MV-4-11 (cell line): ENCODE measurements at places on chromosomes 6 and 20.

GRCh38 chr20:64027981-64028685 lies 7.8 kb upstream of the C20orf204 start:
- no peak for DNase-seq

- no peak for DNase-seq
Measured at GRCh38 chr6:32744776-32745175, 3.6 kb downstream of the HLA-DQA2 start.

DNA sequence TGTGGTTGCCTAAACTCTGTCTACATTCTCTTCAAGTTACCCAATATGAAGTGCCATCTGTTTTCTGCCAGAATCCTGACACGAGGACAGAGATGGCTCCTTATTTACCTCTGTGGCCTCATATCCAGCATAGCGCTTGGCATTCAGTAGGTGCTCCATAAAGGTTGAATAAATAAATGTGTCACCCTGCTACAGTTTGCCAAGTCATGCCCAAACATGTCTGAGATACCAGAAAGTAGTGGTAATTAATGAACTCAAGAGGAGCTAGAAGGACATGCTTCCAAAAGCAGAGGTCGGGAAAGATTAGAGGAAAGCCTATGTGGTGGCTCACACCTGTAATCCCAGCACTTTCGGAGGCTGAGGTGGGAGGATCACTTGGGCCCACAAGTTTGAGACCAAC lies 30.9 kb upstream of the E2F3 start:
- no peak for DNase-seq

GRCh38 chr6:132202574-132202973 lies 198.7 kb downstream of the MOXD1 start:
- DNase-seq, result no peak

GRCh38 chr6:43138267-43138666 lies 32.8 kb upstream of the SRF start:
- DNase-seq, result no peak

- DNase-seq, result peak; percentile 83
Measured at GRCh38 chr6:13253272-13253671, 75.1 kb downstream of the TBC1D7 start.

DNA sequence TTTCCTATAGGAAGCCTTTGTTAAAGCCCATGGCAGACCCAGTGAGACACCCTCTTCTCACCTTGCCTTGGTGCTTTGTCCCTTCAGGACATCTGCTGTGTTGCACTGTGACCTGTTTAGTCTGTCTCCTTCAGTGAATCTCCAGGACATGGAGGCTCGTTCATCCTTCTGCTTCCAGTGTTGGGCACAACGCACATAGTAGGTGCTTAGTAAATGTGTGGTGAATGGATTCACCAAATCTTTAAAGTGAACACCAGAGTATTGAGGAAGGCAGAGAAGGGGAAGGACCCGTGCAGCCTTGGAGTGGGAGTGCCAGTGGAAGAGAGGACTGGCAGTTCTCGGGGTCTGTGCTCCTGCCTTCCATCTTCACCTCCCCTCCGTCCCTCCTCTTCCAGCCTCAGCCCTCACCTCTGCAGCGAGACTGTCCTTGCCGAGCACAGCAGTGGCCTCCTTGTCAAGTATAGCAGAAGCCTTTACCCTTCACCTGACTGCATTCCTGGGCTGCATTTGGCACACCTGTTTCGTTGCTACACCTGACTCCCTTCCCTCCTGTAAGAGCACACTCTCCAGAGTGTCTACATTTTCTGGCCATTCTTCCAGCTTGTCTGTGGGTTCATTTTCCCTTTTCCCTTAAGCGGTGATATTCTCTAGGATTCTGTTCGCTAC lies 49.2 kb downstream of the ARID1B start:
- DNase-seq, result no peak

GRCh38 chr6:1594445-1595200 lies 15.1 kb upstream of the FOXC1 start:
- DNase-seq, result no peak

- no peak for DNase-seq
Measured at GRCh38 chr6:163526346-163526745, 111.8 kb downstream of the QKI start.

GRCh38 chr20:2748551-2749342 lies 51.7 kb downstream of the CPXM1 start:
- no peak for DNase-seq

DNA sequence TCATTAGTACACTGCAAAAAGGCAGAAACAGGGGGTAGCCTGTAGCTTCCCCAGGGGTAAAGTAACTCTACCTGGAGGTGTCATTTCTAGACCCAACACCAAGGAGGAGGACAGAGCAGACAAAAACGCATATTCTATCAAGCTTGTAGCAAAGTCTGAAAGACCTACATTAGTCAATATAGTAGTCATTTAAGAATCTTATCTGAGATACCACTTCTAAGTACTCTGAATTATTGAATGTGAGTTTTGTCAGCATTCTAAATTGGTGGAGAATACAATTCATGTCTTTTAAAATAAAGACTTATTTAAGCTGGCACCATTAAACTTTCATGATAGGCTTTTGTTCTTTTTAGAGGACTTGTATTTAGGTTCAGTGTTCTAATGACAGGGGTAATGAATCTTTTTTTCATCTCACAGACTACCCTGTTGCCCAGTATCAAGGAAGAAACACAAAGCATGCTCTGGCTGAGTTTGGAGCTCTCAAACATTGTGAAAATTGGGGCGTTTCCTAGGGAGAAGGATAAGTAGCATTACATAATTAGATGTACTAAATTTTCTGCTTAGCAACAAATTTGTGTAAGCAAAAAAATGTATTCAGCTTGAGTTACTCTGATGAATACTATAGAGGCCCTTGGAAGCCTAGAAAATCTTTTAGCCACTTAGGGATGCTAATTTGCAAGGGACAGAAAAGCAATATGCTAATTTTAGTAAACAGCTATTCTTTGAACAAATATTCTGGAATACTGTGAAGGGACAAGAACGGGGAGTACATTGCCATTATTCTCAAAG lies 255.4 kb upstream of the HSF2 start:
- DNase-seq, result no peak

DNA sequence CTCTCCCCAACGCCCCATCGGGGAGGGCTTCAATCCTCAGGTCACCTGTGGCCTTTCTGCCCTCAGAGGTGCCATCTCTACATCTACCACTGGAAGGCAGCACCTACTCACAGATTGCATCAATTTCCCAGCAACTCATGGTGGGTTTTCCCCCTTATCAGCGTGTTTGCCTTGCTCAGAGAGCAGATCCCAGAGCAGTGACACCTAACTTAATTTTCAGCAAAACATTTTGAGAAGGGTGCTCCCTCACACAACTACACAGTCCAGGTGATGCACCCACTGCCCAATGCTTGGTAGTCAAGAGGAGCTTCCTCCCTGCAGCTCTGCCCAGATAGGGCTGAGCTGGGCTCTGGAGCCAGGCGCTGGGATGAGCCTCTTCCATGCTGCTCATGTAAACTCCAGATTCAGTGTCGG lies 48.2 kb downstream of the PLG start:
- DNase-seq, result no peak

DNA sequence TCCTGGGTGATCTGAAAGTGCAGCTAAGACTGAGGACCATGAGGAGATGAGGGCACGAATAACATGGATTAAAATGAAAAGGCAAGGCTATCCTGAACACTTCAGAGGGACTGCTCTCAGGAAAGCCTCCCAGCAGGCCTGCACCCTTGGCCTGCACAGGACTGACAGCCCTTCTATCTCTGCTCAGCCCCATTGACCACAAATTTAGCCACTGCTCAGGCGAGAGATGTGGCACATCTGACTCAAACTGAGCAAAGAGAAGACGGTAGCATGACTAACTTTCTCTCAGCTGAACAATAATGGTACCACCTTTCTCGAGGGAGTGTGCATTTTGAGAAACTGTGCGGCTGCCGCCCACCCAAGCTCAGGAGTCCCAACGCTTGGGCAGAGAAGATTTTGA lies 257.5 kb downstream of the ADGB start:
- no peak for DNase-seq

DNA sequence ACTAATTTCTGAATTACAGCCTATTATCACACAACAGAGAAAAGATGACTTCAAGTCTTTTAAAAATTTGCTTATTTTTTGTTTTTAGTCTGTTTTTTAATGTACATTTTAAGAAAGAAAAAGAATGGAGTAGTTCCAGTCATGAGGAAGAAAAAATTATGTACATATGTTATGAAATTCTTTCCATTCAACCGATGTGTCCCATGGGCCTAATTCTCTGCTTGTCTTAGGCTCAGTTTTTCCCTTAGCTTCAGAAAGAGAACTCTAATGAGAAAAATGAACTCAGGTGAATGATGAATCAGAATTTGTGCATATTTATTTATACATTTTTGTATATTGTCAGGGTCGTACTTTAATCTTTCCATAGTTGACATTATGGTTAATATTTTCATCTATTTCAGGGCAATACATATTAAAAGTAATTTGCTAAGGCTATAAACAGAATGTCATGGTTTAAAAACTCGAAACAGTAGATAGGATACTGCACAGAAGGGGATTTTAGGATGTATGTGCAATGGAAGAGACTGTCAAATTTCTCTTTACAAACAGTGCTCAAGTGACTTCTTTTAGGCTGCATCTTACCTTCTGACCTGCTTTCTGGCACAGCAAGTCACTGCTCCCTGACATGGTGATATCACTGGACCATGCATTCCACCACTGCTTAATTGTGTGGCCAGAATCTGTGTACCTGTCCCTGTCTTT lies 153.1 kb downstream of the EPHA7 start:
- DNase-seq, result no peak

GRCh38 chr6:2378046-2378657 lies 132.7 kb upstream of the GMDS start:
- DNase-seq, result no peak

GRCh38 chr6:158596861-158597260 lies 37.0 kb downstream of the TMEM181 start:
- DNase-seq, result no peak
